CD4-positive, alpha-beta T cell treated with Interleukin-12 subunit alpha and Interleukin-12 subunit beta, for 1 hour (primary cell): ENCODE measurements at places on chromosomes 16 and 17.

- no peak for DNase-seq
These were observed 736.5 kb downstream of the KCNJ2 start for GRCh38 chr17:70905796-70906195.

- DNase-seq: no peak
These were observed 97.4 kb upstream of the CACNG5 start for GRCh38 chr17:66737524-66737923.

- DNase-seq: no peak
These were observed 308.9 kb upstream of the MON1B start for GRCh38 chr16:76882105-76882504.

- DNase-seq: no peak
These were observed 1.4 kb upstream of the ORAI3 start for GRCh38 chr16:30947541-30947858.
